ENCODE measurements at places on chromosomes 5 and 9. TPM values are rescaled to one million over a fixed set of nuclear protein-coding genes. Genes with fewer than 3 reads are reported as not detected.

DNA sequence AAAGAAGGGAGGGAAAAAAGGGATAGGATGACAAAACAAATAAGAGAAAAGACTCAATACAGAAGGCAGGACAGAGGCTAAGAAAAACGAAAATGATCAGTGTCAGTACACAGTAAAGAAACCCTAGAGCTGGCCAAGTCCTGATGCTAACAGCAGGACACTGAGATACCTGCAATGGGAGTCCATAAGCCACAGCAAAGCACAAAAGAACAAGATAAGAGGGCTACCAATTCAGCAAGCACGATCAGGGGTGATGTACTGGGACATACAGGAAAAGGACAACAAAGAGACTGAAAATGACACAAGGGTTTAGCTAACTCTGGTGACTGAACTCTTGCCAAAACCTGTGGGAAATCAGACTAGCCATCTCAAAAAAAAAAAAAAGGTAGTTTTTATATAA is 1072.6 kb upstream of the COX7C start:
- no peak for DNase-seq

GRCh38 chr9:86471171-86471815 is 117.1 kb upstream of the TUT7 start:
- DNase-seq, result no peak

GRCh38 chr5:78544561-78545201 is 103.9 kb downstream of the LHFPL2 start:
- DNase-seq, result no peak

- DNase-seq, result no peak
Measured at GRCh38 chr5:40569546-40570270, 110.0 kb upstream of the PTGER4 start.

- no peak for DNase-seq
Measured at GRCh38 chr5:15638296-15638695, 138.3 kb downstream of the FBXL7 start.

- DNase-seq, result no peak
Measured at GRCh38 chr5:139147483-139148087, 50.6 kb downstream of the SIL1 start.

GRCh38 chr9:32490601-32491000 is 35.4 kb downstream of the RIGI start:
- no peak for DNase-seq

DNA sequence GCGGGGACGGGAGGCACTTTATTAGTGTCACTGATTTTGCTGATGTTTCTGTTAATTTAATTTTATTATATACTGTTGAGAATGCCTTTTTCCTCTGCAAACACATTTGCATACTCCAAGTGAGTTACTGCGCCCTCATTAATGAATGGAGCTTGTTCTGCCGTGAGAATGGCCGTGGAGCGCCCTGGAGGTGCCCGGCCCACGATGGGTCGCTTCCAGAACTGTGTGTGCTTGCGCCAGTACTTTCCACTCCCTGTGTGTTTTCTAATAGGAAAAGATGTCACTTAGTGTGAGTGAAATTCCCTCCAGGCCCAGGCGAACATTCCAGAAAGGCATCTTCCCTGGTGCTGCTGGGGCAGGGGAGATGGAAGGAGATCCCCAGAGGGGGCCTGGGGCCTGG is 30.1 kb downstream of the NDUFS6 start:
- no peak for DNase-seq

- DNase-seq, result no peak
Measured at GRCh38 chr5:45110399-45110798, 301.7 kb downstream of the MRPS30 start.

DNA sequence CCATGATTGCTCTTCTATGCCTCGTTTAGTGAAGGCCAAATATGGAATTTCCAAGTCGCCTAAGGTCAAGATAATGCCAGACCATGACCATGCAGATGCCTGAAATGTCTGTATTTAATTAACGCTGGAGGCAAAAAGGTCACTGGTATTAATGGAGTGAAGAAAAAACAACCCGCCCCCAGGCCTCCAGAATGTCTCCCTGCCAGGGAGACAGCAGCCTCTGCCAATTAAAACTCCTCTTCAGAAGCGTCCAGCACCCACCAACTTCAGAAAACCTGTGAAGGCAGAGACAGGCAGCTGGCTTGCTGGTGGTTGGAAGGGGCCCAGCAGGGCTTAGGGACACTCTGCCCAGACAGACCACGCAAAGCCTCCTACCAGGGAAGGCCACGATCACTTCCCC is 94.4 kb downstream of the VAV2 start:
- no peak for DNase-seq

GRCh38 chr9:93587284-93587650 is 10.9 kb downstream of the PHF2 start:
- no peak for DNase-seq

GRCh38 chr9:81566074-81566698 is 123.2 kb downstream of the TLE1 start:
- DNase-seq, result no peak

Gene CDKN2B-AS1
- 1.2 TPM for total RNA-seq

Gene TMEFF1
- total RNA-seq, result 0.13 TPM

Gene ANKRD31
- total RNA-seq, result 0.36 TPM

Gene IRX2
- total RNA-seq, result not detected

Gene SLC27A6
- not detected for total RNA-seq

Gene PCDHGB3
- 0.66 TPM for total RNA-seq

Gene PCDHA12
- not detected for total RNA-seq

Gene LRRC70
- 0.86 TPM for total RNA-seq
